ENCODE measurements at places on chromosomes 12 and 14.

GRCh38 chr12:48956279-48957140 is 777 bp downstream of the ARF3 start:
- no peak for DNase-seq

- no peak for DNase-seq
Observed at GRCh38 chr12:5720381-5721005, 224.6 kb downstream of the ANO2 start.

DNA sequence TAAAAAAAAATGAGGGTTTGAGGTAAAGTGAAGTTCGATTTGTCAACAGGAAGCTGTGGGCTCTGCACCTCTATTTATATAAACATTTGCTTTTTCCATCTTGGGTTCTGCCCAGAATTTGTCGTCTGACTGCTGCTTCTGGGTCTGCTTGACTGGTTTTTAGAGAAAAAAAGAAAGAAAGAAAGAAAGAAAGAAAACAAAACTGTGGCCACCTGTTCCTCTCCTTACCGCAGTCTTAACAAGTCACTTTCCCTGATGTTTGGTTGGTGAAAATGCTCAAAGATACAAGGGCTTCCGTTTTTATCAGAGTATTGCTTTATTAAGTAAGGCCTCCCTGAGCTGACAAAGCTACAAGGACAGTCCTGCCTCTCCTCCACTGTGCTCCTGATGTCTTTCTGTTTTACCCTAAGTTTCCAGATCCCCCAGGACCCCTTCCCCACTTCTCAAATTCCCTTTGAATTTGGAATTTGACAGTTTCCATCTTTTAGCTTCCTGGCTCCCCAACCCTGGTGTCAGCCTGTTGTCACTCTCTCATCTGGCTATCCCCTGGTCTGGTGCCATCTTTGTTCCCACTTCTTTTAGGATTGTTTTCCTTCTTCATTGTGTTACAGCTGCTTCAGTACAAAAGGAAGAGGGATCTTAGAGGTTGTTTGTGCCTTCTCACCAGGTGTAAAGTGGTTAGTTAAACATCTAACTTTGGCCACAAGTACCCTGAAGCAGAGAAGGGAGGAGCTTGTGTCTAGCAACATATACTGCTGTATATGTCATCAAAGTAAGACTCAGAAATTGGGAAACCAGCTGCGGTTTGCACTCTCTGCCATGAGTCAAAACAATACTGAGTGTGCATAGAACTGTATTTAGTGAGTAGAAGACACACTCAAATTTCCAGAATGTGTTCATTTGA is 18.0 kb downstream of the MFAP5 start:
- peak; percentile 29 for DNase-seq

DNA sequence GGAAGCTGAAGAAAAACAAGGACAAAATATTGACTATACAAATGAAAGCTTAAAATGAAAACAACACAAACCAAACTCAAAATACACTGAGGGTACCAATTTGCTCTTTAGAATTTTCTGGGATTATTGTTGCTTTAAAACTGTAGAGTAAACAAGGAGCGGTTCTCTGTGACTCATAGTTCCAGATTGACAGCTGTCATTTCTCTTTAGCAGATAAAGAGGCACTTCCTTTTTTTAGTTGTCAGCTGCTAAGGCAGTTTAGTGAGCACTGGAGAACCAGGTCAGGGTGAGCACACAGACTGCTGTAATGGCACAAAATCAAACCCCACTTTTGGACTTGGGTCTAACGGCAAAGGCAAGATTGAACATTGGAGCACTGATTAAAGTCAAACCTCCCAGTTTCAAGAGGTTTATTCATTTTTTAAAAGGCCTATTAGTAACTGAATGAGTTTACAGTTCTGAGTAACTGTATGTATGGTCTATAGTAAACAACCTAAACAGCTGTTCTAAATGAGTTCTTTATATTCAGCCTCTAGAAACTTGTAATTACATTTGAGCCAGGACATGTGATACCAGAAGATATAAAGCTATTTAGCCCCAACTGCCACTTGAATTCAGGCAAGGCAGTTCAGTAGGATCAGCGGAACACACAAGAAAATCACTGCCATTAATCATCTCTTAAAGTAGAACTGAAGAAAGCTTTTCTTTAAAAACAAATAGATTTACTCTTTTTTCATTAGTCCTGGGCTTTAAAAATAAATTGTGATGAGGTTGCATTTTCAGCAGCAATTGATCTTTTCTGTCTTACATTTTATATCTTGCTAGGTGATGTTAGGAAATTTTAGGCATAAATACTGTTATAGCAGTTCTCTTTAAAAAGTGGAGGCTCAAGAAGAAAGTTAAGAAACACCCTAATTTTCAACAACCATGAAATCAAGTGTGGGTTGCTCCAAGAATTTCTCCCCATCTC is 71.7 kb upstream of the PRICKLE1 start:
- DNase-seq, result no peak

- DNase-seq, result no peak
Observed at GRCh38 chr12:44765796-44766195, 110.3 kb downstream of the NELL2 start.

DNA sequence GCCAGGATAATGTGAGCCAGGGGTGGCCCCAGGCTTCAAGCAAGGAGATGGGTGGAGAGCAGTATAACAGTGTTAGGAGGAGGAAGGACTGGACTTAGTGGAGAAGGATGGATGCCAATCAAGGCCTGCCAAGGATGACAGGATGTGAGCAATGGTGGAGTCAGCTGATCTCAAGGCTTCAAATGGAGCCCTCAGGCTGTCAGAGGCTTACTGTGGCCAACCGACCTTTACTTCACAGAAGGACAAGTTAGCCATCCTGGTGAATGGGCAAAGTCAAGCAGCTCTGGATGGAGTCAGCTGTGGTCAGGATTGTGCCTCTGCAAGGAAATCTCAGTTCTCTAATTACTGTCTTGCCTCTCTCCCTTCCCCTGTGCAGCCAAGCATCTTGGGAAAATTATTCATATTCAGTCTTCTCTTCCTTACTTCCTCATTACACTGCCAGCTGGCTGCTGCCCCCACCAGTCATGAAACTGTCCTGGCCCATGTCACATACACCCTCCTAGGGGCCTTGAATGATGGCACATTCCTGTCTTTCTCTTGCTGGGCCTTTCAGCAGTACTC is 7.6 kb upstream of the STAT6 start:
- no peak for DNase-seq

DNA sequence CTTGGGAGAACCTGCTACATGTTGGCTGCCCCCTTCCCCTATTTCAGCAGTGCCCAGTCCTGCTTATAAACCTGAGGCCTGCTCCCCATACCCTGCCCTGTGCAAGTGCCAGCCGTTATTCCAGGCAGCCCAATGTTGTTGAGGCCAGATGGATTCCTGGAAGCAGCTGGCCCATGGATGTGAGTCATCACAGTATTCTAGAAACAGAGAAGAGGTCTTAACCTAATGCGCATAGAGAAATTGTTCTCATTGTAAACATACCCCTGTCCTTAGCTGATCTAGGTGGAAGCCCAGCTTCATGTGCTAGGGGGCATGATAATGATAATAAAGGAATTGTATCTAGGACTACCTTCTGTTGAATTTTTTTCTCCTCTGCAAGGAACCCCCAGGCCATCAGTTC is 69.7 kb downstream of the TSPAN11 start:
- no peak for DNase-seq

- DNase-seq, result no peak
Observed at GRCh38 chr14:32192712-32193373, 9.0 kb upstream of the RNU6-7 start.

- DNase-seq, result no peak
Observed at GRCh38 chr12:94534278-94534677, 74.6 kb upstream of the CEP83 start.

GRCh38 chr12:10268037-10268436 is 39.6 kb upstream of the KLRD1 start:
- no peak for DNase-seq

- peak; percentile 24 for DNase-seq
Observed at GRCh38 chr12:131950182-131950913, 606 bp downstream of the EP400 start.

- DNase-seq, result no peak
Observed at GRCh38 chr12:8639936-8640335, 22.7 kb downstream of the MFAP5 start.

- DNase-seq, result no peak
Observed at GRCh38 chr14:39665075-39665475, 232.8 kb upstream of the FBXO33 start.

- DNase-seq, result no peak
Observed at GRCh38 chr12:78470354-78471195, 394.0 kb upstream of the SYT1 start.

- DNase-seq, result peak; percentile 63
Observed at GRCh38 chr14:65927931-65928356, 515.4 kb downstream of the FUT8 start.

DNA sequence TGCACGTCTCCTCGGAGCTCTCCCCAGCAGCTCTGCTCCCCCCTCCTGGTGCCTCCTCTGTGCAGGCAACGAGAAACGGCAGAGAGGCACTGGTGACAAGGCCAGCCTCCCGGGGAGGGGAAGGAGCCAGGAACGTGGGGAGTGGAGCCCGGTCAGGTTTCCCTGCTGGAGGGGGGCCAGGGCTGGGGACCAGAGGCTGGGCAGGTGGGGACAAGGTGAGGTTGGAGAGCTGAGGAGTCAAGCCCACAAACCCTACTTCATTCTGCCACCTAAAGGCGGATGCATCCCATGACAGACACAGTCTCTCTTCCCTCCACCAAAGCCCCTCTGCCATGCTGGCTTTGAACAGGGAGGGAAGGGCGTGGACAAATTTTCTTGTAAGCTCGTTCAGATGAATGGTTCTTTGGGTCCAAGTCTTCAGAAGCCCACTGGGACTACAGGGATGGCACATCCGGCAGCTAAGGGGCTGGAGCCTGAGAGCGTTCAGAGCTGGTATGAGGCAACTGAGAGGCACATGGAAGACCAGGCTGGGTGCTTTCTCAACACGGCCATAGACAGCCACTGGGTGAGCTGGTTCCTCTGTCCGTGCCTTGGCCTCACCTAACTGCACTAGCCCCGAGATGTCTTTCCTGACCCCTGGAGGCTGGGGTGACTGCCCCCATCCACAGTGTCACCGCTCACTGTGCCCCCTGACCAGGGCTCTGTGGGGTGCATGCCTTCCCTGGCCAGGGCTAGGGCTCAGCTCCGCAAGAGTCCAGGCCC is 105.9 kb downstream of the RBM19 start:
- DNase-seq, result no peak

DNA sequence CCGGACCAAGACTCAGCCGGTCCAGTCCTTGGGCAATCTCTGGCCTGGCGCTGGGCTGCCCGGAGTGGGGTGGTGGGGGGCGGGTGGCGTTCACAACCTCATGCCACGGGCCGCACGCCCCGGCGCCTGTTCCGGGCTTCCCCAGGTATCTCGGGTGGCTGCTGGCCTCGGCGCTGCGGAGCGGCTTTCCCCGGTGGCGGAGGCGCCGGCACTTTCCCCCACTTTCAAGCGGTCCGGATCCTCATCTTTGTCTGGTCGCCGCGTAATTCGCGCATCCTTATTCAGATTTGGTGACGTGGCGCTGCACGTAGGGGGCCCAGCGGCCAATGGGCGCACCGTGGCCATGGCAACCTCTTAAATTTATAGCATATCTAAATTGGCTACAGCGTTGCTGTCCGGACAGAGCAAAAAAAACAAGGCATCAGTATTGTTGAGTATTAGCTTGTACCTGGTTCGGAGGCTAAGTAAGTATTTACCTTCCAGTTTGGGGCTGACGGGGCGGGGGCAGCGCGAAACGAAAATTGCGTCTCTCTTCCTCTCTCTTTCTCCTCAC is at the start of gene LHX5:
Gene LHX5 (minus strand): TSS at position 253 of the 553 bp plus-strand sequence. CDS start 373 bp downstream, outside the sequence.
- DNase-seq, result no peak

DNA sequence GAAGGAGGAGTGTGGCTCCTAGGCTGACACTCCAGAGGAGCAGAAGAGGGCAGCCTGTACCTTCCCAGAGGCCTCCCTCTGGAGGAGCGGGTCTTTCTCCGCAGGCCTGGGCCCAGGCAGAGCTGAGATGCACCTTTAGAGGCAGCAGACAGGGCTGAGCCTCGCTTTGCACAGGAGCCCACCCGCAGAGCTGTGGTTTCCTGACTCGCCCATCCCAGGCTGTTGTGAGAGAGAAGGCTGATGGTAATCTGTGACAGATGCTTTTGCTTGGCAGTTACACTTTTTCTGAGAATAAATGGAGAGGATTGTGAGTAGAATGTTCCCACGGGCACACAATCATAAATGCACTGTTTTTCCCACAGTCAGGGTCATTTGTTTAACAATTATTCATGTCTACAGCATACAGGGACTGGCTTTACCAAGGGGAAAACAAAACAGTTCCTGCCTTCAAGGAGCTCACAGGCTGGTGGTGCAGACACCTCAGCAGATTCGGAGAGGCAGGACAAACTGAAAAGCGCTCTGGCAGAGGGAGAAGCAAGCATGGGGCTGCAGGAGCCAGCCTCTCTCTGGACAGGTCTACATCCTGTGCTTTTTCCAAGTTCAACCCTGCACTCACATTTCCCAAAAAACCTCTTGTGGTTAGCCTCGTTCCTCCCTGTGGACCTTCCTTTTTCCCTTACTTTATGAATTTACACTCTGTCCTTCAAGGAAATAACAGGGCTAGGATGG is 13.9 kb downstream of the EVL start:
- peak; percentile 82 for DNase-seq

- peak; percentile 9 for DNase-seq
Observed at GRCh38 chr14:86038387-86039042, 508.6 kb downstream of the FLRT2 start.

GRCh38 chr14:45587142-45587541 is 334.1 kb upstream of the MIS18BP1 start:
- DNase-seq, result no peak

- no peak for DNase-seq
Observed at GRCh38 chr12:49496417-49497360, 42.1 kb upstream of the KCNH3 start.

DNA sequence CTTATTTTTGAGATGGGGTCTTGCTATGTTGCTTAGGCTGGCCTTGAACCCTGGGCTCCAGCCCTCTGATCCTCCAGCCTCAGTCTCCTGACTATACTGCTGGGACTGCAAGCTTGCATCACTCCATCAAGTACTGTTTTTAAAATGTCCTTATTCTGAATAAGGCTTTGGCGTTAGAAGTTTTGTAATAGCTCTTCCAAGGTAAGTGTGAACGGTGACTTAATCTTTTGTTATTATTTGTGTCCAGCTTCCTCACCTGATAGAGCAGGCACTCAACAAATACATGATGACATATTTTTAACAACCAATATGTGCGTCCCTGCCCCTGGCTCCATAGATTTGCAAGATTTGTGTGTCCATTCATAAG is 1.4 kb downstream of the C1RL start:
- no peak for DNase-seq

DNA sequence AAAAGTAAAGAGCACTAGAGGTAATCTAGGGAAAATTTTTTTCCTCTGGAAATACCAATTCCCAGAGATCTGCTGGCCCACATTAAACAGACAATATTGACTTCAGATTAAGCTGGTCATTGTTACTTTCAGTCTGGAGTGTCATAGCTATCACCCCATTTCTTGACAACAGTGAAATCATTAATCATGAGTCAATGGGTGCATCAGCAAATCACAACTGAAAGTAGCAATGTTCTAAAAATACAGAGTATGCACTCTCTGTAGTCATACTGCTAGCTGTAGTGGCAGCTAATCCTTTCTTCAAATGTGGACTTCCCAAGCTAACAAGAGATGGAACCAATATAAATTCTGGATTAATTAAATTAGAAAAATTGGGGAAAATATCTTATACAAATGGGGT is 129.9 kb downstream of the CPNE8 start:
- DNase-seq, result no peak

GRCh38 chr12:119249383-119250155 is 70.8 kb downstream of the HSPB8 start:
- DNase-seq, result no peak

All from T-cell (primary cell).